ENCODE measurements at places on chromosomes 12 and 14.

- no peak for DNase-seq
These were observed 14.2 kb downstream of the HEBP1 start for GRCh38 chr12:12985817-12986408.

DNA sequence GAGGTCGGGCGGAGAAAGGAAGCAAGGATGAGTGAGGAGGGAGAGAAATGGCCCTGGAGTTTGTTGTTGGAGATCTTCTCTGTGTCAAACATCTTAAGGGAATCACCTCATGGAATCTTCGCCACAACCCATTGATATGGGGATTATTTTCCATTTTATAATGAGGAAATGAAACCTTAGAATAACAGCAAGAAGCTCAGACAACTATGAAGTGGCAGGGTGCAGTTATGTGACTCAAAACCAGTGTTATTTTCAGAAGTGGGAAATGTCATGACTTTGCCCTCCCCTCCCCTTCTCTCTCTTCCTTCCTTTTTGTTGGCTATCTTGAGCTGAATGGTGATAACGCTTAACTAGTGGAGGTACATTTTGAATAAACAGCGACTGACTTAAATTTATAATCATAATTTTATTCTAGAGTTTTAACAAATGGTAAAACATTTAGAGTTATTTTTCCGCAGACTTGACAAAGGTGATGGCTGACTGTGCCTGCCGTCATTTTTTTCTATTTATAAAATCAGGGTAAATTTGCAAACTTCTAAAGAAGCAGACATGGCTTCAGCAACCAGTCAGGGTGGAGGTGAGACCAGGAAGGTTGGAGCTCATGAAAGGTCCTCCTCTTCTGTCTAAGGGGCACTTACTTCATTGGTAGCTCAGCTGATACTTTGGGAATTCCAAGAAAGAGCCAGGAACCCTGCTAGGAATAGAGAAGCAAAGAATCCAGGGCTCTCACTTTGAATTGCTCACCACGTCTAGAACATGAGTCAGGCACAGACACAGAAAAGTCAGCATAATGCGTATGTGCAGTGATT, 232.4 kb downstream of the RGS6 start:
- DNase-seq, result no peak

DNA sequence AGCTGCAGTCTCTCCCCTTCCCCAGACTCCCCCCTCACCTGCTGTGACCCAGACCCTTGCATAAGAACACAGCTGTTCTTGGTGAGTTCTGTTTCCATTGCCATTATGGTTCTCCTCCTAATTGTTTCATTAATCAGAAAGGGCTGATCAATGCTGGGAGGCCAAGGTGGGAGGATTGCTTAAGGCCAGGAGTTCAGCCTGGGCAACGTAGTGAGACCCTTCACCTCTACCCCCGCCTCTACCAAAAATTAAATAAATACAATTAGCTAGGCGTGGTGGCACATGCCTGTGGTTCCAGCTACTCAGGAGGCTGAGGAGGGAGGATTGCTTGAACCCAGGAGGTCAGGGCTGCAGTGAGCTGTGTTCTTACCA, 17.2 kb upstream of the FAIM2 start:
- DNase-seq, result no peak

DNA sequence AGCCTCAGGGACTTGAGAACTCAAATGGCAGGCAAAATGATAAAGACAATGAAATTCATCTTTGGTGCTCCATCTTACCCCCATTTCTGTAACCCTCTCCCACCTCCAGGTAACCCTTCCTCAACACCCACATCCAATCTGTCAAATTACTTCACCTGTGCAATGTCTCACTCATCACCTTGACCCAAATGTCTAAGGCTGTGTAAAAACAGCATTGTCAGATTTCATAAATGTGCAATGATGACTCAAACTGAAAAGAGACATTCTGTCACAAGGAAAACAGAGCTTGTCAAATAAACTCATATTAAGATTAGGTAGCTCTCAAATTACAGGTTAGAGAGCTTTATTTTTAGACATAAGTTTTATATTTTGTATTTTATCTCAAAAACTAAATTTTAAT, 19.9 kb upstream of the COCH start:
- no peak for DNase-seq

- no peak for DNase-seq
These were observed 64.9 kb upstream of the DAAM1 start for GRCh38 chr14:59123531-59123930.

DNA sequence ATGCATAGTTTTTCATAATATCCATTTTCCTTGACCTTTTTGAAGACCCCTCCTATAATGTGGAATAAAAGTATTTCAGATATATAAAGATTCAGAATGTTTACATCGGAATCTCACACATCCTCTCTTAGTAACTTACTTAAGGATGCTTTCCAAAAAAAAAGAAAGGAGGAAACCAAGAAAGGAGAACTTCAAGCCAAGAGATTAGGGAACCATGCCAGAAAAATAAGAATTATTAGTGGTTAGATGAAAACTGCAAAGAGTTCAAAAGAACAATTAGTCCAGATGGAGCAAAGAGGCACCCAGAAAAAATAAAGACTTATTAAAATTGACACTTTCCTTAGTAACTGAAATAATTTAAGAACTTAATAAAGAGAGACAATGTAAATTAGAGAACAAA, 179.2 kb downstream of the DUSP6 start:
- DNase-seq, result no peak

DNA sequence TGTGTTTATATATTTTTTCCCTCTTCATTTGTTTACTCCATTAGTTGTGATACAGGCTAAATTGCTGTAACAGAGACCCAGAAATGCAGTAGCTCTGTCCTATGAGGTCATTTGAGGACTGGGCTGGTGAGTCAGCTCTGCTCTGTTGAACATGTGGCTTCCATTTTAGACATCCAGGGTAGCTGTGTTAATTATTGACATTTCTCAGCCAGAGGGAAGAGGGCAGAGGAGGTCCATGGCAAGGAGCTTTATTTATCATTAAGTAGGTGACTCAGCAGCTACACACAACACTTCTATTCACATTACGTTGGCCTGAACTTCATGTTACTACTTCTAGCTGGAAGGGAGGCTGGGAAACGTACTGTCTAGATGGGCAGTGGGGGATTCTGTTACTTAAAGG, 85.4 kb downstream of the PTCSC3 start:
- no peak for DNase-seq

- DNase-seq, result no peak
These were observed 156.3 kb downstream of the CCDC91 start for GRCh38 chr12:28346567-28346966.

- no peak for DNase-seq
These were observed 36.0 kb upstream of the RPH3A start for GRCh38 chr12:112755507-112755906.

DNA sequence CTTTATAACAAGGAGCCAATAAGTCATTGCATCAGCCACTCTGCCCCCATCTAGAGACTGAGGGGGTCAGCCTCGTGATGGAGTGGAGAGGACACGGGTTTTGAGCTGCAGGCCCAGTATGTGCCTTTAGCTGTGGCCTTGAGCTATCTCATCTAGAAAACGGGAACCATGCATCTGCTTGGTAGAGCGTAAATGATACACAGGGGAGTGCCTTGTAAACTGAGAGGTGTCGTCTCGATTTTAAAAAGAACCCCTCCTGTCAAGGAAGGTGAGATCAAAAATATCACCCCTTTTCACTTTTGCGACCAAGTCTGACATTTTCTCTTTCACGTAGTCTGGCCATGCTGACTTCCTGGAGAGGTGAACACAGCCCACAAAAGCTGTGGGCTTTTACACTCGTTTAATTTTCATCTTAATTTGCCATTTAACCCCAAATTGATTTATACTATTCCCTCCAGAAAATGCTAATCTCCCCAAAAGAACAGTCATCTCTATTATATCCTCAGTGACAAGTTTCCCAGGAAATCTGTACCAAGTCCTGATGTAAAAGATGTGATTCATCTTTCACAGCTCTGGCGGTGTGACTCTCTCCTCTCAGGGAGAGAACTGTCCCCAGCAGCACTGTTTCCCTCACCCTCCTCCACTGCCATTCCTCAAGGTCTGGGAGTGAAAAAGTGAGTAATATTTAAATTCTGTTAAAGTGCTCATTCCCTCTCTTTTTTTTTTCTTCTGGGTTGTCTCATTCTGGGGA, 30.6 kb downstream of the VCPKMT start:
- no peak for DNase-seq

DNA sequence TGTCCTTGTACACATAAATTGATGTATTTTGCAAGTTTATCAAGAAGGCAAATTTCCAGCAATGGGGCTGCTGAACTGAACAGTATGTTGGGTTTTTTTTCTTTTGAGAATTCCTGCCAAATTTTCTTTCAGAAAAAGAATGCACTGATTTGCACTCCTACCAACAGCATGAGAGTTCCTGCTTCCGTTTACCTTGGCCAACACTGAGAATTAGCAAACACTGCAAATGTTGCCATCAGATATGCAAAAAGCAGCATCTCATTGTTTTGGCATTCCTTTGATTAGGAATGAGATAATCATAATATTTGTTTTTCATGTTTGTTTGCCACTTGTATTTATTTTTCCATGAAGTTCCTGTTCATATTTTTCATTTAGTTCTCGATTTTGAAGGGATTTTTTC, 82.4 kb downstream of the RTN1 start:
- no peak for DNase-seq

DNA sequence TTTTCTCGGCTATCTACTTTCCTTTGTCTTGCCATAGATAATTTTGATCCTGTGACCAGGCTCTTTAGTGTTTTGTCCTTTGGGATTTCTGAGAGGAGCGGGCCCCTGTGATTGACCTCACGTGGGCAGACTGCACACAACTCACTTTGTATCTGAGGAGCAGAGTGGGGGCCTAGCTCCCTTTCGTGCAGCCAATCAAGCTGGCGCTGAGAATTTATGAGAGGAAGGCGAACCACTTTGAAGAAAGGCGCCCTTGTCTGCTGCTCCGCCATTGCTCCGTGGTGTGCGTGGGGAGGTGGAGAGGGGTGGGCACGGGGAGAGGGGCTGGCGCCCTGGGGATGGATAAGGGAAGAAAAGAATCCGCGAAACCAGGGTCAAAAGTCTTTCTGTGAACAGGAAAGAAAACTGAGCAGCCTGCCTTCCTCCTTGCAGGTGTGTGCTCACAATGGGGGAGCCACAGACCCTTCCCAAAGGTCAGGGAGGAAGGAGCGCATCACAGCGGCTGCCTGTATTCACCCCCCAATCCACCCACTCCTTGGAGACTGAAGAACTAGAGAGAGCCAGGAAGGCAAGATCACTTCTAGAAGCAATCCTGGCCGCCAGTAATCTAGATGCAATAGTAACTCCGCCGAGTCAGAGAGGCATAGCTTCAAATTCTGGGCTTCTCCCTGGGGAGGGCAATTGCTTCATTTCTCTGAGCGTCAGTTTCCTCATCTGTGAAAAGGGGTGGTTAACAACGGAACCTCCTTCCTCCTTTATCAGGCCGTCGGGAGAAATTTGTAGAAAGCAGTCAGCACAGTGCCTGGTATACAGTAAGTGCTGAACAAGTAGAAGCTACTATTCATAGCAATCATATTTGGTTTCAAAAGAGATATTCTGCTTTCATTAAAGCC, 24.9 kb upstream of the MED13L start:
- DNase-seq, result no peak

DNA sequence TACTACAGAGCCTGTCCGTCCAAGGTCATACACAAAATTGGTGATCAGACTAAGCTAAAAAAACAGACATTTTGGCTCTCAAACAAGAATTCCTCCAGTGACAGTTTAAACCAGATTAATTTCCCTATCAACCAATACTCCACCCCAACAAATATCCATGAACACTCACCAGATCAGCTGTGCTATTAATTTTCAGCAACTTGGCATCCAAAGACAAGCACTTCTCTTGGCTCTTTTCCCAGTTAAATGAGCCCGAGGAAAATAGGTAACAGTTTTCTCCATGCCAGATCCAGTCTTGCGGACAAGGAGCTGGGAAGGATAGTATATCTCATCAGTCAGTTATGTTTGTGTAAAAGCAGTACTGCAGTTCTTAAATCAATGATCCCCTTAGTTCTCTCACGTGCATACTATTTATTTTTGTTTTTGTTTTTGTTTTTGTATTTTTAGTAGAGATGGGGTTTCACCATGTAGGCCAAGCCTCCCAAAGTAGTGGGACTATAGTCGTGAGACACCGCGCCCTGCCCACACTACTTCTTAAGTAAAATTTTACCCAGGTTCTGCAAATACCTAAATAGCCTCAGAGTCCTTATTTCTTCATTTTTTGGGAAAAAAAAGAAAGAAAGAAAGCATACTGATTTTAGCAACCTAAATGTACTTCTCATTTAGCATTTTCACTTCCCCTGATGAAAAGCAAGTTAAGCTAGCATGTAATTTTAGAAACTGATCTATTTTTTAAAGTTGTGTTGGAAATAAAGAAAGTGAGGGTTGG, 11.1 kb downstream of the OLR1 start:
- no peak for DNase-seq

- DNase-seq, result no peak
These were observed 59.1 kb upstream of the NAP1L1 start for GRCh38 chr12:76143343-76144244.

DNA sequence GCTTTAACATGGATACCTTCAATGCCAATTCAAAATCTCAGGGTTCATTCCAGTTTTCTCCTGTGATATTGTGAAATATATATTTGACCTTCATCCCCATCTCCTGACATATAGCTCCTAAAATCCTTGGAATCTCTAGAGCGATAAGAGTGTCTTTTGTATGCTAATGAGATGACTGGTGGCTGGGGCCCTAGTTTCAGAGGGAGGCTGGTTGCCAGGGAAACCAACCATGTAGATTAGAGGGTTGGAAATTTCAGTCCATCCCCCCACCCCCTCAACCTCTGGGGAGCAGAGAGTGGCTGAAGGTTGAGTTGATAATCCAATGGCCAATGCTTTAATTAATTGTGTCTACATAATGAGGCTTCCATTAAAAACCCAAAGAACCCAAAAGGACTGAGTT, 59.4 kb downstream of the SDR9C7 start:
- no peak for DNase-seq

GRCh38 chr12:22188431-22188830, 142.4 kb downstream of the CMAS start:
- DNase-seq, result no peak

- DNase-seq, result no peak
These were observed 628 bp upstream of the CAPRIN2 start for GRCh38 chr12:30755395-30755762.

- no peak for DNase-seq
These were observed 24.5 kb downstream of the WDR20 start for GRCh38 chr14:102164241-102164641.

- no peak for DNase-seq
These were observed 41.7 kb downstream of the NUAK1 start for GRCh38 chr12:106097011-106097410.

DNA sequence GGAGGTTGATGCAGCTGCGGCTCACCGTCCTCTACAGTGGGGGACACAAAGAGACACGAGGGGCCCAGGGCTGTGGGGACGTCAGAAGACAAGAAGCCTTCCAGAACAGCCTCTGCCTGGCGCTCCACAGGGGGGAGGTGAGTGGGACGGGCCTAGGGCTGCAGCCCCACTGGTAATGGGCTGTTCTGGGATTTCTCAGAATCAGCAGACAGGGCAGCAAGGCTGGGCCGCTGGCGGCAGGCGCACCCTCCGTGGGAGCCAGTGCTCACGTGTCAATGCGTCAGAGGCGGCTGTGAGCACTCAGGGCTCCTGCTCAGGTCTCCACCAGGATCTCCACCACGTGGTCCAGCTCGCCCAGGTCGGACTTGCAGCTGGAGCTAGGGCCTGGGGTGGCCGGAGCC, 10.0 kb downstream of the CDCA4 start:
- no peak for DNase-seq
